Fibroblast of mammary gland (primary cell): ENCODE measurements at places on chromosomes 7 and 10.

- no peak for DNase-seq
Observed at GRCh38 chr10:44926751-44927351, 15.7 kb downstream of the TMEM72 start.

DNA sequence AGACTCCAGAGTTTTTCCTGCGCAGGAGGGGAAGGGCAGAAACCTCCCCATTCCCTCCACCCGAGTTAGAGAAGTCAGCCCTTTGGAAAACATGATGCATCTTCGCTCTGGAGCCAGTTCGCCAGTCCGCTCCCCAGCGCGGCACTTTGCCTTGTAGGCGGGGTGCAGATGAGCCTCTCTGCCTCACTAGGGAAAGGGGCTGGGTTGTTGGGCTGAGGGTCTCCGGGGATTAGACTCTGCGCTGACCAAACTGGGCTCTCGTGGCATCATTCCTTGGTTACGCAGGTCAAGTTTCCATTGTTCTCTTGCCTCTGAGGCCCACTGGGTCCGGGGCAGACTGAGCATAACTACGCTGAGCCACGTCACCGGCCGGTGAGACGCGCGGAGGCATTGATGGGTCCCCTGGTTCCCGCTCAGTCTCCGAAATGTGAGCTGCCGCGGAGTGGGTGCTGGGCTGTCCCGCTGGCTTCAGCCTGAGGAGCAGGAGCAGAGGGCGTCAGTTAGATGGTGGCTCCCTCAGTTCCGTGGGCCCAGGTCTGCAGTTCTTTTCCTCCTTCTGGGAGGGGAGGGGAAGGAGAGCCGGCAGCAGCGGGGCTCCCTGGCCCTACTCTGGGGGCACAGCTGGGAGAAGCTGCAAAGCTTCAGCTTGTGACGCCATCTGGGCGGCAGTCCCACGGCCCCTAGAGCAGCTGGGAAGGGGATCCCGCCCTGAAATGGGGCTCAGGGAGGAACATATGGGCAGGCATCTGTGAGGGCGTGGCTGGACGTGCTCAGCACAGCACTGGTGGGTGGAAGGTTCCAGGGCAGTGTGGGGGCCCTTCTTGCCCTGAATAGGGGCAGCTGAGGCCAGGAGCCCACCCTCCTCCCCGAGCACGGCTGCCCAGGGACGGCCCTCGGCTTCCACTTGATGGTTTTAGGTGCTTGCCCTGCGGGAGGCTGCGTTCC is 121.3 kb upstream of the BTBD16 start:
- peak; percentile 81 for DNase-seq

GRCh38 chr10:60387531-60387930 is 2.1 kb downstream of the ANK3 start:
- no peak for DNase-seq

DNA sequence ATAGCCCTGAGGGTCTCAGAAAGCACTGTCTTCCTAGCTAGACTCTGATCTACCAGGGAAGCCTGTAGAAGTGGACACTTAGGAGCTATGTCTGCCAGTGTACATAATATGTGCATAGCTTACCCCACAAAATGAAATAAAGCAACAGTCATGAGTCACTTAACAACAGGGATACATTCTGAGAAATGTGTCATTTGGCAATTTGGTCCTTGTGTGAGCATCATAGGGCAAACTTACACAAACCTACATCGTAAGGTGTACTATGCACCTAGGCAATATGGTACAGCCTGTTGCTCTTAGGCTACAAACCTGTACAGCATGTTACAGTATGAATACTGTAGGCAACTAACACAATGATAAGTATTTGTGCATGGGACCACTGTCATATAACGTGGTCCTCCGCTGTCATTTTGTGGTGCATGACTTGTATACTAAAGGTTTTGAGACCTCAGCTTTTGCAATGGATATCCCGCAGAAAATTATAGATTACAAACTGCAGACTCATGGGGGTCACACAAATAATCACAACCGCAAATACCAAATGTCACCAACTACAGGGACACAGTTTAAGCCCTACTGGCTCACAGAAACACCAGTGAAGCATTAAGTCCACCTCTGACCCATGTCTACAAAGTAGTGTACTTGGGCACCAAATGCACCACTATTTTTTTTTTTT is 1.7 kb downstream of the URGCP start:
- peak; percentile 58 for DNase-seq

GRCh38 chr10:95840121-95840520 is 67.7 kb upstream of the CC2D2B start:
- DNase-seq: no peak

GRCh38 chr10:57018452-57018851 is 657.4 kb upstream of the ZWINT start:
- DNase-seq: no peak

- DNase-seq: no peak
Observed at GRCh38 chr7:149736478-149737360, 36.7 kb downstream of the ZNF467 start.

DNA sequence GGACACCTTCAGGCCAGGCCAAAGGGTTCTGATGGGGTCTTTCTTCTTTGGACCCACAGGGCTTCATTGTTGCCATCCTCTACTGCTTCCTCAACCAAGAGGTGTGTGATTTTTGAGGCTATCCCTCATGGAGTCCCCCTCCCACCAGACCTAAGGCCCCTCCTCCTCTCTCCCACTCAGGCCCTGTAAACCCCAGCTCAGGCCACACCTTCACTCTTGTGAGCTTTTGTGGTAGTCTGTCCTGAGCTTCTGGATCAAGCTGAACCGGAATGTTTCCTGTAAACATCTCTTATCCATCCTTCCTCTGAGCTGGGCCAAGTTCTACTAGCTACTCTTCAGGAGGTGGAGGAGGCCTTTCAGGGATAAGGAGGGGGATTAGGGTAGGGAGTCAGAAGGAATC is 13.5 kb downstream of the GHRHR start:
- no peak for DNase-seq

DNA sequence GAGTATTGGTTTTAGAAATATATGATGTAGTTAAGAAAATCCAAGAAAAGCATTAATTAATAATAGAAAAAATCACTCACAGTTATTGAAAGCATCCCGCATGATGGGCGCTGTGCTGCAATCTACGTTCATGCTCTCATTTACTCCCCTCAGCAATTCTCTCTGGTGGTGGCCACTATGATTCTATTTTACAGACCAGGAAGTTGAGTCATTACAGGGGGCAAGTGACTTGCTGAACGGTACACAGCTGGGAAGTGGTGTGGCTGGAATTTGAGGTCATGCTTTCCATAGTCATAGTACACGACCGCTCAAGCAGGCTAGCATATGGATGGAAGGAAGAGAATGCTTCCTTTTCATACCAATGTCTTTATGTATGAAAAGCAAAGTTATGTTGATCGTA is 117.4 kb downstream of the TES start:
- DNase-seq: peak; percentile 96

GRCh38 chr10:100128951-100129350 is 47.3 kb upstream of the CPN1 start:
- DNase-seq: no peak
